ENCODE measurements at places on chromosomes 4 and X.

DNA sequence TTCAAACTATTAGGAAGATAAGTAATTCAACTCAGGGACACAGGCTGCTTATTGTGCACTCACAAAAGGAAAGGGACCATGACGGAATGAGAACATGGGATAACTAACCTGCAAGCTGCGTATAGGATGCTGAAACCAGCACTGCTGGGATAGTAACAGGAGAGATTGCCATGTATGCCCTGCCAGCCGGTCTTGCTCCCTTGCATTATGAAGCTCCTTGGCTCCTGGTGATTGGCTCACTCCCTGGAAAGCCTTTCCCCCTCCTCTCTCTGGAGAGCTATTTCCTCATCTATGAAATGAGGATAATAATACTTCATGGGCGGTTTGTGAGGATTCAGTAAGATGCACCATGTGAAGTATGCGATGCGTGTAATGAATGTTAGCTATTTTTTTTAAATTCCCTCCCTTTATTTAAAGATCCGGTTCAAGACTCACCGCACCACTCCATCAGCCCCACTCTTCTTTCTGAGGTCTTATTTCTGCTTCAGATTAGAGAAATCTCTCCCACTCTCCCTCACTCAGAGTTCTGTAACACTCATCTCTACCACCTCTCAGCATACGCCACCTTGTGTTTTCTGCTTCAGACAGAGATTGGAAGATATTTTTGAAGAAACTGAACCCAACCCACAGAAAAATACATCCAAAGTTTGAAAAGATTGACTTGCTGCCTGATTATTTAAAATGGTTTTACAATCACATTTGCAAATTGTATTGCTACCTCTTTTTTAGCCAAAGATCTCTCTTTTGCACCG lies 18.4 kb downstream of the MSMO1 start:
- DNase-seq, result no peak

GRCh38 chr4:17515445-17516407 lies 761 bp downstream of the CLRN2 start:
- DNase-seq, result no peak

DNA sequence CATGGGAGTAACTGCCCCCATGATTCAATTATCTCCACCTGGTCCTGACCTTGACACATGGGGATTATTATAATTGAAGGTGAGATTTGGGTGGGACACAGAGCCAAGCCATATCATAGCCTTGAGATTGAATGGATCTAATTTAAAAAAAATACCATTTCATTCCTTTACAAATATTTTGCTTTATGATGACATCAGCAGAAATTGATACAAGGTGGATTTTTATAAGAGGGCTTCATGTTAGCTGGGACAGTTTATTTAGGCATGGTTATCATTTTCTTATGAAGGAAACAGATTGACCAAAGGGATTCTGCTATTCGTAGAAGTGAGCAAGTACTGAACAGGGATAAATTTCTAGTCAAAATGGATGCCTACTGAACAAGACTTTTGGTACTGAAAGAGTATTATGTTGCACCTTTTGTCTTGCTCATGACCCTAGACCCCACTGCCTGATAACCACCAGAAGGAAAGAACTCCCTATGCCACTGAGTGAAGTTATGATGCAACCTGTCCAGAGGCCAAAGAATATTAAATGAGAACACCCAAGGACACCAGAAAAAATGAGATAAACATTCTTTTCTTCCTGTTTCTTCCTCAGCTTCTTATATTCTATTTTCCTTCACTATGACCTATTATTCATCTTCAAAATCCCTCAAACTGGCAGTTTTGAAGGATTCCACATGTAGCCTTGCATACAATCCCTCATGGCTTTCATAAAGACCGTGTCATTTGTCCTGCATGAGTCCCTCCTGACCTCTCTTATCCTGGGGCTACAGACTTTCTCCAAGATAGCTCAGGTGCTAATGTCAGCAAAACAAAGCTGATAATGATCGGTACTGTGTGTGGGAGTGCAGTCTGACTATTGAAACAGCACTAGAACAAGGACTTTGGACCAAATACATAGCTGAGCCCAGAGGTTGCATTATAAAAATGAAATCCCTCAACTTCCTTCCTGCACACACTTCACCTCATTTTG lies 118.3 kb downstream of the AFF2 start:
- no peak for DNase-seq

DNA sequence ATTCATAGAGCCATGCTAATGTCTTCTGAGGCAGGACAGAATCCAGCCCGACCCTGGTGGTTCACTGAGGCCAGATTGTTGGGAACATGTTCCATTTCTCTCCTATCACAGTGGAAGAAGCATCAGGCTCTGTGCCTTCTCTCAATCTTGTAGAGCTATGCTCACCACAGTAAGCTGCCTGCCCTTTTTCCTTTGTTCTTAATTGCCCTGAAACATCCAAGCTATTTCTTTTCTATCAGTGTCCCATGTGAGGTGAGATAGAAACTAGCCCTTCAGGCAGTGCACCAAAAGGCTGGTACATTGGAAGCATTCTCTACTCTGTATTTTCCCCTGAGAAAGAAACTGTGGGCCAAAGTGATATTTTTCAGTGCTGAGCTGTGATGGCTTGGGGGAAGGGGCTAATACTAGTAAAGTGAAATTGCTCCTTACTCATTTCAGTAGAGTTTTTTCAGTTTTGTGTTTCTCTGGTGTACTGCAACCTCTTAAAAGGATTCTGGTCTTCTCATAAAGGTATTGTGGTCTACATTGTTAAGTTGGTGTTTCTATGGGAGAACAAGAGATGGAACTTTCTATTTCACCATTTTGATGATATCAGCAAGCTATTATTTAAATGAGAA lies 611.2 kb downstream of the RPA4 start:
- no peak for DNase-seq

DNA sequence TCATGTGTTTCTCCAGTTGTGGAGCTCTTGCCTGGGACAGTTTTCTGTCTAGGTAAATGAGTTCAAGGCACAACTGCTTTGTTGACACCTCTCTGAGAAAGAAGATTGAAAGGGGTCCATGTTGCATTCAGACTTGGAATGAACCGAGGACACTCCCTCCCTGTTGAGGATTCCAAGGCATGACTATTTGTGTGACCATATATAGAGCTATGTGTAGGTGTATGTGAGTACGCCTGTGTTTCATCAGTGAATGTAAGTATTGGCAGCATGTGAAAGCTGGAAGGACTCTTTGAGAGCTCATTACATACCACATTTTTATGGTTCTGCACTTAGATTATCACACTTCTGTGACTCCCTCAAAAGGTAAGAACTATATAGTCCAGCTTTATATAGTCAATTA lies 3.4 kb downstream of the HEPH start:
- no peak for DNase-seq

- DNase-seq, result no peak
Measured at GRCh38 chr4:102441978-102442911, 58.9 kb upstream of the NFKB1 start.

DNA sequence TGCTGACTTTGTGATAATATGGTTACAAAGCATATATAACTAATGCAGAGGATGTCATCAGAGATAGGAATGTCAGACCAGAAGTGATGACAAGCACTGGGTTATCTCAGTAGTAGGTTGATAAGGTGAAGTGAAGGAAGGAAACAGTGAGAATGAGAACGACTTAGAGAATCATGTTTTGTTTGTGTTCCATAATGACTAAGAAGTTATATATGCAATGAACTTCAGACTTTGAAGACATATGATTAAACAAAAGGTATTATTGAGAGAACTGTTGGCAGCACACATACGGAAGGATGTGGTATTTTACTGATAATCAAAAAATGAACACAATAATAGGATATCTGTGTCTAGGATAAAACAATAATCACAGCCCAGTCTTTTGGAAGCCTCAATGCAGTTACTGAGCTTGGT lies 18.3 kb upstream of the HHIP start:
- no peak for DNase-seq

DNA sequence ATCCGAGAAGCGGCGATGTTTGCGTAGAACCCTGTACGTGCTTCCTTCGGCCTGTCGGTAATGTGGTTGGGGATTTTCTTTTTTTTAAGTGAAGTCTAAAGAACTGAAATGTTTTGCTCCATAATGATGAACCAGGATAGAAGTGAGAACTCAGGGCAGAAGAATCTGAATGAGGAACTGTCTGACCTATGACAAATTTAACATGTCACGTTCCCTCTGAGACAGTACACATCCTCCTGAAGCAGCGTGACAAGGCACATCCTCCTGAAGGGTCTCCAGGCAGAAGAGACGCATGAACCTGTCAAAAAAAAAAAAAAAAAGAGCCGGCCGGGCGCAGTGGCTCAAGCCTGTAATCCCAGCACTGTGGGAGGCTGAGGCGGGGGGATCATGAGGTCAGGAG lies 6.2 kb downstream of the CSF2RA start:
- DNase-seq, result peak; percentile 41

Data from CD4-positive, alpha-beta T cell treated with Interleukin-15 for 1 hour (primary cell).